ENCODE measurements at places on chromosomes 2 and 18.
A peak's percentile ranks its signal among the peaks of the same experiment; 100 is the strongest.

GRCh38 chr2:56325661-56326345 is 142.0 kb downstream of the CCDC85A start:
- no peak for DNase-seq

DNA sequence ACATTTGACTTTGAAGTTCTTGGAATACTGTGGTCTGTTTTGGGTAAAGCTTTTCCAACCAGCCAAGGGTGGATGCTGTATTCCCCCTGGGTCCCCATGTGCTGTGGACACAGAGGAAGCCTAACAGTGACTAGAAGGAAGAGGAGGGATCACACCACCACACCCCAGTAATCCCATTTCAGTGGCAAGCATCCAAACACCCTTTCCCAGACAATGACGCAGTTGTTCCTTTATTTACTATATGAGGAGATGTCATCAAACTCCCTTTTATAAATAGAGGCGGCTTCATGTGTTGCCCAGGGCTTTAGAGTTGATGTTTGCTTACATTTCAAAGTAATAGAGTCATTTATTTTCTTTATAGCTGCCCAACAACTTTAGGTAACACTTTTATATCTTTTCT is 959.4 kb upstream of the GYPC start:
- DNase-seq = no peak

- no peak for DNase-seq
These were observed 77.7 kb upstream of the CYP1B1 start for GRCh38 chr2:38153476-38154135.

- DNase-seq = peak; percentile 83
These were observed 818 bp upstream of the IKZF2 start for GRCh38 chr2:213152065-213152794.

GRCh38 chr2:32884346-32884745 is 62.4 kb upstream of the LTBP1 start:
- no peak for DNase-seq

GRCh38 chr2:64624108-64624610 is 29.6 kb downstream of the SERTAD2 start:
- no peak for DNase-seq

GRCh38 chr2:164061129-164061746 is 325.4 kb upstream of the FIGN start:
- DNase-seq = peak; percentile 62

GRCh38 chr18:21194871-21195771 is 46.9 kb upstream of the GREB1L start:
- peak; percentile 64 for DNase-seq

- no peak for DNase-seq
These were observed 4.8 kb upstream of the MALL start for GRCh38 chr2:110120171-110121051.

DNA sequence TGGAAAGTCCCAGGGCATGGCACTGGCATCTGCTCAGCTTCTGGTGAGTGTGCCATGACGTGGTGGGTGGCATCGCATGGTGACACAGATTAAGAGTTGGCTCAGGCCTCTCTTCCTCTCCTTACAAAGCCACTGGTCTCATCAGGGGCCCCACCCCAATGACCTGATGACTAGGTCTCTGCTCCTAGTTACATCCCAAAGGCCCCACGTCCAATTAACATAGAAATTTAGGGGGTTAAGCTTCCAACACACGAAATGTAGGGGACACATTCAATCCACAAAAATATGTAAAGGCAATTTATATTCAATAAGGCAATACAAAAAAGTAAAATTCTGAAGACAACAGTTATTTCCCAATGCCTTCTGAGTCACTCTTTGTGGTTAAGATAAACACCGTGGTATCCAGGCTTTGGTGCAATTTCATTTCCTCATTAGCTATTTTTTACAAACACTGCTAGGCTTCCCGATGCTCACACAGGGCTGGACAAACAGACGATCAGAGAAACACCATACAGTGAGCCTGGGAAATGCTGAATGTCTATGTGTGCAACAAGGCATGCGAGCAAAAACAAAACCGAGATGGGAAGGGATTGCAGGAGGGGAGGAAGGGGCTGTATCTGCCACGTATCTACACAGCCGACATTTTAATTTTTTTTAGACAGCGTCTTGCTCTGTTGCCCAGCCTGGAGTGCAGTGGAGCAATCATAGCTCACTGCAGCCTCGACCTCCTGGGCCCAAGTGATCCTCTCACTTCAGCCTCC is 67.2 kb downstream of the MBP start:
- DNase-seq = peak; percentile 97

DNA sequence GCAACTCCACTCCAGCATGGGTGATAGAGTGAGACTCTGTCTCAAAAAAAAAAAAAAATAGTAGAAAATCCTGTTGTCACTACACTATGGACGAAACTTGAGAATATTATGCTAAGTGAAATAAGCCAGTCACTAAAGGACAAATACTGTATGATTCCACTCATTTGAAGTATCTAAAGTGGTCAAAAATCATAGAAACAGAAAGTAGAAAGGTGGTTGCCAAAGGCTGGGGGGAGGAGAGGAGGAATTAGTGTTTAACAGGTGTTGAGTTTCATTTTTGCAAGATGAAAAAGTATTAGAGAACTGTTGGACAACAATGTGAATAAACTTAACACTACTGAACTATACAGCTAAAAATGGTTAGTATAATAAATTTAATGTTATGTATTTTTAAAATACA is 18.8 kb upstream of the RMP24 start:
- no peak for DNase-seq

- peak; percentile 44 for DNase-seq
These were observed 1.2 kb downstream of the MAT2A start for GRCh38 chr2:85540133-85540648.

- DNase-seq = peak; percentile 96
These were observed 34.5 kb upstream of the STPG4 start for GRCh38 chr2:47189635-47190034.

DNA sequence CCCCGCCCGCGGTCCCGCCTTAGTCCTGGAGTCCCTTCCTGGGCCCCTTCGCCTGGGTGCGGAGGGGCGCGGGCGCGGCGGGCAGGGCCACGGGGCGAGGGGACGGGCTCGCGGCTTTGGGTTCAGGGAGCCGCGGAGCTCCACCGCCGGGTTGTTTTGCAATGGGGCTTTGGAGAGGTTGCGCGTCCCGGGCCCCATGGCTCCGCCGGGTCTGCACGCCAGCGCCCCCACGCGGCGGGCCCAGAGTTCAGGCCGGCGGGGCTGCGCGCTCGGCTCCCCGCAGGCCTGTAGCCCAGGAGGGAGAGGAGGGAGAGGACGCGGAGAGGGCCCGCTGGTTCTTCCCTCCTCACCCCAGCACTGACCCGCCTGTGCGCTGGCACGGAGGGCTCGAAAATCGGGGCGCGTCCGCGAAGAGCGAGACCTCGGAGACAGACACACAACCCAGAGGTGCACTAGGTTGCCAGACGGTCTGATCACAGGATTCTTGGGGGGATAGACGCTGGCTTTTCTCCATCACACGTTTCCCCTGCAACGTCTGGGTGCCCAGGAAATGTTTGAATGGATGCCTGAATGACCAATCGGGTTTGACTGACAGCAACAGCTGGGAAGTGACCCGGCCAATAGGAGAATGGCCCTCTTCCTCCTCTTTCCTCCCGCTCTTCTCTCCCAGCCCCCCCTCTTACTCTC is 4.9 kb upstream of the SIX2 start:
- peak; percentile 80 for DNase-seq

- DNase-seq = peak; percentile 83
These were observed 325.2 kb upstream of the RAB12 start for GRCh38 chr18:8283891-8284585.

DNA sequence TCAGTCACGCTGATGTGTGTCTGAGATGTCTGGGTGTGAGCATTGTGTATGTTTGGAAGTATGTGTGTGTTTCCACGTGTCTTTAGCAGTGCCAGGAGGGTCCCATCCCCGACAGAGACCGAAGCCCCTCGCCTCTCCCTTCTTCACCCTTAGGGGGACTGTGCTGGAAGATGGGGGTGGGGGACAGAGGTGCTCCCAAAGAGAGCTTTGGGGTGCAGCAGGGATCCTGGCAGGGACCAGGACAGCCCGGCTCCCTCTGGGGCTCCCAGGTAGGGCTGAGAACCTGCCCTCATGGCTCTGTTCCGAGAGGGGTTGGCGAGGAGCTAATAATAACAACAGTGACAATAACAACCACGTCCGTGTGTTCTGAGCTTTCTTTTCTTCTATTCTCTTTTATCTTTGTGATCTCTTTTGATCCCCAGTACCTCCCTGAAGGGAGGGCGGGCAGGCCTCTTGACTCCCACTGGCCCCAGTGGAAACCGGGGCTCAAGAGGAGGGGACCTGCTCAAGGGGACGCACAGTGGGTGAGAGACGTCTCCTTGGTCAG is 57.6 kb downstream of the SMAD7 start:
- DNase-seq = no peak

GRCh38 chr18:29928081-29928480 is 1114.5 kb downstream of the DSC3 start:
- DNase-seq = no peak

- DNase-seq = no peak
These were observed 145.4 kb upstream of the ZNF516 start for GRCh38 chr18:76640438-76640837.

GRCh38 chr2:55438391-55439100 is 18.9 kb upstream of the CCDC88A start:
- DNase-seq = no peak

DNA sequence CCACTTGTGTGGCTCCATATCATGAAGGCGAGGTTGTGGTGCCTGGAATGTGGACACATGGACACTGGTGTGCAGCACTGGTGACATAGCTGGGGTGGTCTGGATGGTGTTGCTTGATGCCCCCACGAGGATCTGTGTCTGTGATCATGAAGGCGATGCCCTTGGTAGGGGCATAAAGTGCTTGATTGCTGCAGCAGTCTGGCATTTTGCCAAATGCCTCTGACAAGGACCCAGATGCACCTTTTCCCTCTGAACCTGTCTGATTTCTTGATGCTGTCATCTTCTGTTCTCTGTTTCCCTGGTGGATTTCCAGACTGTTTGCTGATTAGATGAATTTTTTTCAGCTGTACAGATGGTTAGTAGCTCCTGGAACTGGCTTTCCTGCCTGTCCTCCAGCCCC is 752.0 kb upstream of the HS6ST1 start:
- DNase-seq = no peak

GRCh38 chr2:218428846-218429558 is 10.1 kb downstream of the VIL1 start:
- no peak for DNase-seq

DNA sequence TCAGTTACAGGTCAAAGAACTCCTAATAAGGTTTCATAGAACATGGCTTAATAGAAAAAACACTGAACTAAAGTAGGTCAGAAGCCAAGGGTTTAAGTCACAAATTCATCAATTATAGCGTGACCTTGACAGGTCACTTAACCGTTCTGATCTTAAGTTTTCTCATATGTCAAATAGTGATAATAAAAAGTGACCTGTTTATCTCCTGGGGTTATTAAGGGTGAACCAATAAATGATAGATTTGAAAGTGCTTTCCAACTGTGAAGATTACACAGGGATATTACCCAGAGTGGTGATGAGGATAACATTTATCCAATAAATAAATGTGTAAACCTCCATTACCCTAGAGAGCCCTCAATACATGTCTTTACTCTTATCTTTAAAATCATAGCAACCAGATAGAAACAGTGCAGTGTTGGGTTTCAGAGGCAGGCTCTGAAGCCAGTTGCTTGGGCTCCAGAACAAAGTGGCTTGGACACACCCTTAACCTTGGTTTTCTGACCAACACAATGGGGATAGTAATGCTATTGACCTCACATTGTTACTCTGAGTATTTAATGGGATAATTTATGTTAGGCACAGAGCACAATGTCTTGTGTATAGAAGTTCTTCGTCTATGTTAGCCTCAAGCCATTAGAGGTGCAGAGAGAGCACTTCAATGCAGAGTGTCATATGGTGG is 48.6 kb downstream of the KLHL14 start:
- no peak for DNase-seq

- no peak for DNase-seq
These were observed 14.6 kb downstream of the ADI1 start for GRCh38 chr2:3504741-3505140.

GRCh38 chr2:227052879-227053278 is 111.1 kb downstream of the COL4A4 start:
- no peak for DNase-seq

- DNase-seq = peak; percentile 79
These were observed 8.6 kb upstream of the TMEM163 start for GRCh38 chr2:134727385-134727784.

DNA sequence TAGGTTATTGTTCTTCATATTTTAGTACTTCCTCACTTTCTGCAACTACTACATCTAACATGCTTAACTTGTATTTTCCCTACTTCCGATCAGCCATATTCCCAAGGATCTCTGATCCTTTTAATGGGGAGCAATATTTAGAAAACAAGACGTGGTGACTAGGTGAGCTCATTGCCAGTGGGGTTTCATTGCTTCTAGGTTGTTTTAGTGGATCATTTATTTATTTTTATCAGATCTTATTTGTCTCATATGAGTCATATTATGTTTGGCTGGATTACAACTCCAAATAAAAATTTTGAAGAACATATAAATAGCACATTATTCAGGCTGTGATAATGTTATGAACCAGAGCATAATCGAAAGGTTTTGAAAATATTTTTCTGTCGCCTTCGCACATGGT is 480.9 kb upstream of the TMEFF2 start:
- no peak for DNase-seq

DNA sequence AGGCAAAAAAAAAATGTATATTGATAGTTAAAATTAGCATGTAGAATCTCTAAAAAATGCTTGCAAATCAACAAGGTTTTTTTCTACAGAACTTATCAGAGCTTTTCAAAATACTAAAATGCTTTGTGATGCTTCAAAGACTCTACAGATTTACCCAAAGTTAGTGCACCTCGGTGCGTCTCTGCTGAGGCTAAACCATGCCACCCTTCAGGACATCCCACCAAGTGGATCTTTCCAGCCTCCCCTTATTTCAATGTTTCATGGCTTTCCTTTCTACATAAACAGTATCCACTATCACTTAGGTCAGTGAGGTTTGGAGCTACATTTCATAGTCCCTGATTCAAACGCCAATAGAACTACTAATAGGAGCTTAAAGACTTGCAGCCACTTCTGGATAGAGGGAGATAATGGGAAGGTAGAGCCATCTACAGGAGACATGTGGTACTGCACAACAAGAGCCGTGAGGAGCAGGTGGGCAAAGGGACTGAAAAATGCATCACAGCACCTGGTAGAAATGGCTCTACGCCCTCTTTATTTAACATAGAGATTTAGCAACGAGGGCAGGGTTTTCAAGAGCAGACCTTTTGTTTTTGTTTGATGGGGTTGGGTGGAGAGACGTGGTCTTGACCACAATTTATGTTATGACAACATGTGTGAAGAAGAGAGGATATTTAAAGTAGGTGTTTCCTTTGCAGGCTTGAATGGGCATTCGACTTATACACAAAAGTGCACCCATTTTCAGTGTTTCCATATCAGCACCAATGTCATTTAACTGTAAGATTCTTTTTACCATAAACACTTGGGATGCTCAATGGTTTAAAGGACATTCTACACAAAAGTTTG is 56.1 kb upstream of the SLC35G4 start:
- DNase-seq = peak; percentile 66

DNA sequence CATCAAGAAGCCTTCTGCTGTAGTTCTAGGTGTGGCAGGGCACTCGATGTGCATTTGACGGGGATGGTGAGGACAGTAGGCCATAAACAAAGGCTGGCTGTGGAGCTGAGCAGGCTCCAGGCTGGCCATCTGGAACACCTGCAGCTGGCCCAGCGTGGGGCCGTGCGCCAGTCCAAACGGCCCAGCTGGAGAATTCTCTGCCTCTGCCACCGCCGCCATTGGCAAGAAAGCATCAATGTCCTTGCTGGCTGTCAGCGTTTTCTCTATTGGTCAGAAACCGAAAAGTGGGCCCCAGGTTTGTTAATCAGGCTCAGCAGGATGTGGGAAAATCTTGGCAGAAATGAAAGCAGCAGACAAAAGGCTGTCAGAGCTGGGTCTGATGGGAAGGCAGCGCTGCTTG is 24.0 kb upstream of the CTIF start:
- DNase-seq = no peak
